ENCODE measurements at places on chromosomes 3 and 15. TPM values are rescaled to one million over a fixed set of nuclear protein-coding genes. Genes with fewer than 3 reads are reported as not detected.

SLC38A3 gene
- total RNA-seq, result not detected

DNA sequence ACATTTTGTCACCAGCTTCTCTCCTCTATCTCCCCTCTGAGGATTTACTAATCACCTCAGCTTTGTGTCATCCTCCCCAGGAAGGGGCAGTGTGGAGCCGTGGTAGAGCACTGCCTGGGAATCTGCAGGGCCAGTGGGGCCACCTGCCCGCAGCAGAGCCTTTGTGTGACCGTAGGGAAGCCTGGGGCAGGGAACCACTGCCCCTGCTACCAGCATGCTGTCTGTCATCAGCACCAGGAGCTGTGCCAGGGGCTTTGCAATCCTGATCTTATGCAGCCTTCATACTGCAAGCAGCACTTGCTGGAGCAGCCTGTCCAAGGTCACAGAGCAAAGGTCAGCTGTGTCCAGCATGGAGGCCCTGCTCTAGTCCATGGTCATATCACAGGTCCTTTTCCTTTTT lies 170.2 kb upstream of the IL12A start:
- H3K27ac ChIP-seq, result no peak overlapping the region
- H3K36me3 ChIP-seq, result no peaks in the 10 kb centered on the region
- H3K27me3 ChIP-seq, result no peaks in the 10 kb centered on the region
- H3K4me1 ChIP-seq, result peaks cover 14% of the 10 kb centered on the region

MINAR1 gene
- 0.21 TPM for total RNA-seq

RASL12 gene
- 187 TPM for total RNA-seq

GRCh38 chr3:14480207-14481017 lies 59.7 kb downstream of the GRIP2 start:
- peak; percentile 65 for DNase-seq
- no peaks in the 10 kb centered on the region for H3K27me3 ChIP-seq
- H3K36me3 ChIP-seq, result peaks cover 64% of the 10 kb centered on the region
- peaks cover 2% of the 10 kb centered on the region for H3K4me1 ChIP-seq
- H3K27ac ChIP-seq, result no peak overlapping the region
- H3K4me3 ChIP-seq, result no peak overlapping the region

ZNF639 gene
- 21.4 TPM for total RNA-seq

DNA sequence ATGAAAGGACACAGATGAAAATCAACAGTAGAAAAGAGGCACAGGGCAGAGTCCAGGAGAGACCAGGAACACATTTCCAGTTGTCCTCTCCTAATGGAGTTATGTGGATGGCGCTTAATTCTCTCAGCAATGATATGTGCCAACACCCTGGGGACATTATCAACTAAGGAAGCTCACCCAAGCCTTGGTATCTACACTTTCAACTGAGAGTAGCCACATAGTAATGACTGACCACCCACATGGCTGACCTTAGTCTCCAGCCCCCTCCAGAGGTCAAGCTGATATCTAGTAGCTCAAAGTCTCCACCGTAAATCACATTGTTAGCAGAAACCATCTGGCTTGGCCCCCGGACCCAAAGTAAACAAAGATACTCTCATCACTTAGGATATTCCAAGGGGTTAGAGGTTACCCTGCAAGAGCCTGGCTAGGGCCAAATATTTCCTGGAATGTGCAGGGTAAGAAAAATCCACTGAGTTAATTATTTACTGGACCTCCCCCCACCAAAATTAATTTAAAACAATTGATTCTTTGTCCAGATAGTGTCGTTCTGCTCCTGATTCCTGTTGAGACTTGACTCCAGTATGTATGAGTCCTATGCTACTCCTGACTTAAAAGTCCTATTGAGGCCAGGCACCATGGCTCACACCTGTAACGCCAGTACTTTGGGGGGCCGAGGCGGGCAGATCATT lies 24.8 kb downstream of the GABRR3 start:
- H3K27ac ChIP-seq, result no peak overlapping the region
- H3K36me3 ChIP-seq, result no peaks in the 10 kb centered on the region
- no peaks in the 10 kb centered on the region for H3K4me1 ChIP-seq
- H3K4me3 ChIP-seq, result no peak overlapping the region
- no peaks in the 10 kb centered on the region for H3K27me3 ChIP-seq

- H3K4me1 ChIP-seq, result no peaks in the 10 kb centered on the region
- H3K27me3 ChIP-seq, result no peaks in the 10 kb centered on the region
- no peak overlapping the region for H3K4me3 ChIP-seq
- DNase-seq, result no peak
- no peaks in the 10 kb centered on the region for H3K36me3 ChIP-seq
- no peak overlapping the region for H3K27ac ChIP-seq
These were observed 89.5 kb downstream of the CHRNA7 start for GRCh38 chr15:32119694-32120330.

DNA sequence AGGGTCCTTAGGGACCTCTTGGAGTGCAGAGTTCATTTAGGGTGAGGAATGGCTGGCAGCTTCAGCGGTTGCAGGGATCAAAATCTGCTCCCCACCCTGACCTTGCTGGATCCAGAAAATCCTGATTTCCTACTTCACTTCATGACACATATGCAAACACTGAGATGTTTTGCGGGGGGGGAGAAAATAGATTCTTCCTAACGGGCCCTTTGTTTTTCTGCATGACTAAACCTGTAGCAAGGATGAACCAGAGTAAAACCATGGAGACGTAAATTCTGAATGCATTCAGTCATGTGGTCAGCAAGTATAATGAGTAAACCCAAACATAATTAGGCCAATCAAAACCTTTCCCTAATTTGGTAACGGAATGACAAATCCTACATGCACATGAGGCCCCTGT lies 20.0 kb upstream of the RBP1 start:
- H3K27ac ChIP-seq, result no peak overlapping the region
- no peak overlapping the region for H3K4me3 ChIP-seq
- DNase-seq, result no peak
- H3K4me1 ChIP-seq, result no peaks in the 10 kb centered on the region

DNA sequence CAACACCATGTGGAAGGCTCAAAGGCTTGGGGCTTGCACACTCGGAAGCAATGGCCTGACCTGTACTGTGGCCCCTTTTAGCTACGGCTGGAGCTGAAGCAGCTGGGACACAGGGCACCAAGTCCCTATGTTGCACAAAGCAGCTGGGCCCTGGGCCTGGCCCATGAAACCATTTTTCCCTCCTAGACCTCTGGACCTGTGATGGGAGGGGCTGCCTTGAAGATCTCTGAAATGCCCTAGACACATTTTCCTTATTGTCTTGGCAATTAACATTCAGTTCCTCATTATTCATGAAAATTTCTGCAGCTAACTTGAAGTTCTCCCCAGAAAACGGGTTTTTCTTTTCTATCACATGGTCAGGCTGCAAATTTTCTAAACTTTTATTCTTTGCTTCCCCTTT lies 85.6 kb upstream of the ALDH1A3 start:
- DNase-seq, result no peak
- no peaks in the 10 kb centered on the region for H3K4me1 ChIP-seq
- H3K27ac ChIP-seq, result no peak overlapping the region
- H3K36me3 ChIP-seq, result no peaks in the 10 kb centered on the region

GRCh38 chr15:46293550-46293949 lies 658.7 kb downstream of the SQOR start:
- DNase-seq, result no peak
- no peaks in the 10 kb centered on the region for H3K36me3 ChIP-seq
- no peaks in the 10 kb centered on the region for H3K4me1 ChIP-seq
- H3K27ac ChIP-seq, result no peak overlapping the region
- H3K4me3 ChIP-seq, result no peak overlapping the region

- no peak overlapping the region for H3K4me3 ChIP-seq
- H3K27ac ChIP-seq, result no peak overlapping the region
- no peak for DNase-seq
- no peaks in the 10 kb centered on the region for H3K27me3 ChIP-seq
These were observed 1182.3 kb downstream of the OTOL1 start for GRCh38 chr3:162678941-162679340.

- H3K27me3 ChIP-seq, result no peaks in the 10 kb centered on the region
- H3K36me3 ChIP-seq, result no peaks in the 10 kb centered on the region
- H3K4me3 ChIP-seq, result no peak overlapping the region
- H3K27ac ChIP-seq, result no peak overlapping the region
These were observed 109.0 kb downstream of the TLE3 start for GRCh38 chr15:69988541-69989225.

GRCh38 chr3:133058831-133059230 lies 20.6 kb downstream of the TMEM108 start:
- H3K36me3 ChIP-seq, result no peaks in the 10 kb centered on the region
- H3K4me3 ChIP-seq, result no peak overlapping the region
- H3K4me1 ChIP-seq, result no peaks in the 10 kb centered on the region
- no peak overlapping the region for H3K27ac ChIP-seq
- no peak for DNase-seq
- H3K27me3 ChIP-seq, result no peaks in the 10 kb centered on the region

FRMD4B gene
- 13.5 TPM for total RNA-seq

PTPRG gene
- total RNA-seq, result 129 TPM

DNA sequence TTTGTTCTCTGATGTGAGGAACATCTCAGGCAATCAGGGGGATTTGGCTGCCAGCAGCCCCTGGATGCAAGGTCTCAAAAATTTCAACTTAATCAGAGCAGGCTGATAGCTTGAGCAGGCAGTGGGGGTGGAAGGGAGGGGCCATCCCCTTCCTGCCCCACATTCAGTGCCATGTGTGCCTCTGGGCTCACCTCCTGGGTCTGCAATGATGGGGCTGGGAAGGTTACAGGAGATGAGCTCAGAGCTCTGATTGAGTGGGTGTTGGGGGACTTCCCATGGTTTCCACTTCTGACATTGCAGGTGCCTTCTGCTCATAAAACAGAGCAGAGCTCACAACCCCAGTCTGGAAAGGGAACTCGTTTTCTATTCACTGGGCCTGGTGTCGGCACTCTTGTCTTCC lies 37.0 kb downstream of the PARP16 start:
- no peaks in the 10 kb centered on the region for H3K36me3 ChIP-seq
- no peaks in the 10 kb centered on the region for H3K4me1 ChIP-seq
- no peak overlapping the region for H3K27ac ChIP-seq
- H3K4me3 ChIP-seq, result no peak overlapping the region
- H3K27me3 ChIP-seq, result no peaks in the 10 kb centered on the region

DNA sequence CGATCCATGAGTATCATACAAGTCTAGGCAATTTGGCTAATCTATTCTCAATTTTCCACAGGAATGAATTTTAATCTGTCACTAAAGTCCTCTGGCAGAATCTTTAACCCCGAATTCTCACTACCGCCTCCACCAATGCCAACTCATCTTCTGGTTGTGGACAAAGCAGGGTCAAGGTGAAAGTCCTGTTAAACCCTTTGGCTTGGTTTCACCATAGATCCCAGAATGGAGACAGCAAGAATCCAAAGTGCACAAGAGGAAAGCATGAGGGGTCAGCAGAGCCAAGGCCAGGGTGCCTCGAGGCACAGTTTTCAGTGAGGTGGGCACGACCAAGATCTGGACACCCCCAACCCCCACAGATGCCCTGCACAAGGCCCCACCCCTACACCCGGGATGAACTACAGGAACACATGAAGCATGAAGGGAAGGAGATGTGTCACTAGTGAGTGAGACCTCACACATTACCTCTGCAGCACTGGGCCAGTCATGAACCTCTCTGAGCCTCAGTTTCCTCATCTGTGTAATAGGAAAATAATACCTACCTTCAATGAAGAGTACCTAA lies 466.2 kb downstream of the EPHB1 start:
- no peak overlapping the region for H3K27ac ChIP-seq
- DNase-seq, result no peak
- no peak overlapping the region for H3K4me3 ChIP-seq
- H3K27me3 ChIP-seq, result no peaks in the 10 kb centered on the region

DNA sequence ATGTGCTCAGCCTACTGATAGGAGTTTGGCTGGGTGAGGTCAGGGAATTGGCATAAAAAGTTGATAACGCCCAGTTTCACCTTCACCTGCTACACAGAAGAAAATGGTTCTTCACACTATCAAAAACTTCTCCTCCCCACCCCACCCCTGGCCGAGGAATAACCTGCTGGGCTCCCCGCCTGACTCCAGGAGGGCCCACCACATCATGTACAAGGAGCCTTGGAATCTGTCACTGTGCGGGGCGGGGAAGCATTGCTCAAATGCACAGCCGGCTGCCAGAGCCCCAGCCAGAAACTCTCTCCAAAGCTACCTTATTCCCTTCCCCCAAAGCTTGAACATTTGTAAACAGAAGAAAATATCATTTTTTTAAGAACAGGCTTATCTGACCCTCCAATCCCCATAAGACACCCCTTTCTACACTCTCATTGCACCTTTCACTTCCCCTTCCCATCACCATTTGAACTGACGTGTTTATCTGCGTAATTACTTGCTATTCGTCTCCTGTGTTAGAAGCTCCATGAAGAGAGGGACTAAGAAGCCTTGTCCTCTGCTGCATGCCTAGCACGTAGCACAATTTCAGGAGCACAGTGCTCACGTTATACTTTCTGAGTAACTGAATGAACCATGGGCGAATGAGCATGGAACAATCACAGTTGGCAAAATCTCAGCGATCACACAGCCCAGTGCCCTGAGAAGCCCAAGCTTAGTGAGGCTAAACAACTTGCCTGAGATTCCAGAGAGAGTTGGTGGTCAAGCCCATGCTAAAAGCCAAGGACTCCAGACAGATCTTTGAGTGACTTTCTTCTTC lies 82.9 kb downstream of the HES1 start:
- H3K27me3 ChIP-seq, result no peaks in the 10 kb centered on the region
- no peaks in the 10 kb centered on the region for H3K4me1 ChIP-seq
- peak; percentile 1 for DNase-seq

GRCh38 chr3:164113371-164114332 lies 964.6 kb downstream of the SI start:
- no peak overlapping the region for H3K27ac ChIP-seq
- H3K4me1 ChIP-seq, result no peaks in the 10 kb centered on the region
- no peaks in the 10 kb centered on the region for H3K36me3 ChIP-seq
- no peak overlapping the region for H3K4me3 ChIP-seq
- no peak for DNase-seq
- H3K27me3 ChIP-seq, result no peaks in the 10 kb centered on the region

DNA sequence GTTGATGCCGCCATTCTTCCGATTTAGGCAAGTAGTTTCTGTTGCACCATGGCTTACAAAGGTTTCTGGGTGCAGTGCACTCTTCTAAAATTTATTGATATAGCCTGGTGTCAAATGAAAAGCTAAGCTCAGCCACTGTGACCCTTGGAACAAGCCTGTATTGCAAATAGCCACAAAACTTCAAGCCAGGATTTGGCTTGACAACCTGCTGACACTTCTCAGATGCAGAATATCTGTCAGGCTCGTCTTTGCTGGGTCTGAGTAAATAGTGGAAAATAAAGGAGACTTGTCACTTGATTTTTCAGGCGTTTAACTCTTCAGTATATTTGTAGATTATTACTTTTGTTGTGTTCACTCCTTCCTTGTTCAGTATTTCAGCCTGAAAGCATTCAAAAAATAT lies 871.8 kb downstream of the OTOL1 start:
- H3K4me3 ChIP-seq, result no peak overlapping the region
- H3K4me1 ChIP-seq, result no peaks in the 10 kb centered on the region
- no peak for DNase-seq
- no peaks in the 10 kb centered on the region for H3K27me3 ChIP-seq
- no peak overlapping the region for H3K27ac ChIP-seq

DNA sequence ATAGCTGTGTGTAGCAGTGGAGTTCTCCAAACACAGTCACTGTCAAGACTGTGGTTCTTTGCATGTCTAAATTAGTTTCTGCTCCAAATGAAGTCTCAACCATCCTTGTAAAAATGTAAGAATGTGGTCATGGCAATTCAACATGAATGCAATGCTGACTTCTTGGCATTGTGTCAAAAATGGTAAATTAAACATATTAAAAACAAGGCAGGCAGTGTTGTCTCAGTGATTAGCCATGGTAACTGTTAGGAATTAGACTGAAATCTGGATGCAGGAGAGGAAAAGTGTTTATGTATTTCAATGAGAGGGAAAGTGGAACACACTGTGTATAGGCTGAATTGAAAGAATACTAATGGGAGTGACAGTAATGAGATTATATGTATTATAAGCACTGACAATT lies 597.2 kb downstream of the EDEM1 start:
- no peaks in the 10 kb centered on the region for H3K4me1 ChIP-seq
- H3K4me3 ChIP-seq, result no peak overlapping the region
- no peak overlapping the region for H3K27ac ChIP-seq
- no peaks in the 10 kb centered on the region for H3K36me3 ChIP-seq
- H3K27me3 ChIP-seq, result no peaks in the 10 kb centered on the region
- DNase-seq, result no peak

FEZF2 gene
- not detected for total RNA-seq

Measured in ascending aorta (tissue), 2 donors.